ENCODE measurements at places on chromosomes 16 and 17. TPM values are rescaled to one million over a fixed set of nuclear protein-coding genes. Genes with fewer than 3 reads are reported as not detected.

Gene CHST4
- total RNA-seq = not detected

Gene PLCD3
- 4.2 TPM for total RNA-seq

Gene MYH3
- total RNA-seq = 0.76 TPM

Gene CIAO3
- total RNA-seq = 33.6 TPM

Gene TP53TG3
- not detected for total RNA-seq

Gene LRRC37B
- 4.2 TPM for total RNA-seq

Gene KLHL10
- total RNA-seq = not detected

Gene GLP2R
- not detected for total RNA-seq

Gene CPHXL2
- not detected for total RNA-seq

Gene MARVELD3
- total RNA-seq = not detected

Gene CES5A
- not detected for total RNA-seq

Gene RNF227
- total RNA-seq = 0.65 TPM

Gene CWC25
- total RNA-seq = 9.7 TPM

Gene SLC5A11
- total RNA-seq = under 0.01 TPM

Gene SLC52A1
- total RNA-seq = under 0.01 TPM

Gene TBC1D3
- not detected for total RNA-seq

Gene KRTAP2-1
- not detected for total RNA-seq

Gene SAMD14
- 4.6 TPM for total RNA-seq

Gene TEKT5
- not detected for total RNA-seq

Gene ITGAD
- total RNA-seq = not detected

Gene RAPGEFL1
- total RNA-seq = 2.9 TPM

Gene PYY
- not detected for total RNA-seq

Gene PIK3R5
- not detected for total RNA-seq

Gene TOM1L1
- 5.8 TPM for total RNA-seq

Gene MT3
- total RNA-seq = not detected

Gene MPP3
- 5.5 TPM for total RNA-seq

Gene NPIPA3
- 2.1 TPM for total RNA-seq

Gene SPN
- not detected for total RNA-seq

Gene DPEP3
- total RNA-seq = not detected

Gene SNX20
- not detected for total RNA-seq

Gene KRT33B
- total RNA-seq = not detected

Gene OR3A3
- not detected for total RNA-seq

Gene B4GALNT2
- total RNA-seq = not detected

Gene HAS3
- 1.1 TPM for total RNA-seq

Gene CYBC1
- total RNA-seq = 44.1 TPM

Gene TBC1D26
- not detected for total RNA-seq

Gene TM4SF5
- total RNA-seq = not detected

Gene HOXB5
- under 0.01 TPM for total RNA-seq

Gene NUPR1
- total RNA-seq = under 0.01 TPM

Gene SBK1
- total RNA-seq = 0.32 TPM

Gene TBC1D3E
- not detected for total RNA-seq

Gene MAP3K14
- 1.3 TPM for total RNA-seq

Gene KRTAP1-5
- under 0.01 TPM for total RNA-seq

All from epithelial cell of umbilical artery (primary cell).